HEK293T (cell line): ENCODE measurements at places on chromosomes 12 and 14.

- DNase-seq, result no peak
Measured at GRCh38 chr14:82492157-82492556, 958.5 kb upstream of the SEL1L start.

DNA sequence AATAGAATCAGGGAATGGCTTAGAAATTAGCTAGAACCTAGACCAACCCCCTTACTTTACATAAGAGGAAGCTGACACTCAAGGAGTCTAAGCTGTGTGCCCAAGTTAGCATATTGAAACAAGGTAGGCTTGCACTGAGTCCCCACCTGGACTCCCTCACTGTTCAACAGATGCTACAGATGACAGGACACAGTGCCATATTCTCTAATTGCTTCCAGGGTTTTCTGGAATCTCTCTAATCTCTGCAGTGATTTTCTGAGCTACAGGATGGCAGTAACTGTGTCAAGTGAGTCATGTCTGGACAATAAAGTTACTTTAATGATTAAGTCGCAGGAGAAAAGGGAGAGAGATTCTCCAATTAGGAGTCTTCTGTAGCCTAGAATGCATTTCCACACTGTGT, 35.8 kb downstream of the AKAP6 start:
- no peak for DNase-seq

DNA sequence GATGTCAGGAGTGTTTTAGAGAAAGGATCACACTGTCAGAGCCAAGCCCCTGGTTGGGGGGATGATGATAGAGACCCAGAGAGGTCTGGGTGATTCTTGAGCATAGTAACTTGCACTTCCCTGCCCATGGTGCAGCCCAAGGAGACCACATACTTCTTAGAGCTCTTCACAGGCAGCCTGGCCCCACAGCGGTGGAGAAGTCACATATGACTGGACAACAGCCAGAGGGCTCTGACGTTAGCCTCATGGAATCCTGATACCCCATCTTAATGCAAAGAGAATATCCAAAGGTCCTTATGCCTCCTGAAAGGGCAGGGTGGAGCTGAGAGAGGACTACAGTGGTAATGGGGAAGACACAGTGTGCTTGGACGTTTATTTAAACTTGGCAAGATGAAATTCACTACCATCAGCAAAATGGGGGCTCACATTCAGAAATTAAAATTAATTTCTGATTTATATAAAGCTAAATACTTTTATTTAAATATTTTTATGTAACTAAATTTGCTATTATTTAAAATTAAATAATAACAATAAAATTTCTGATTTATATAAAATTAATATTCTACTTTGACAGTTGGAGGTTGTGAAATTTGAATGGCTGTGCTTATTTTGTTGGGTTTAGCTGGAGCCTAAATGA, 131.3 kb downstream of the KTN1 start:
- DNase-seq, result no peak

- DNase-seq, result no peak
Measured at GRCh38 chr12:3117591-3118015, 40.4 kb downstream of the TSPAN9 start.

GRCh38 chr14:64812412-64812811, 67.3 kb downstream of the SPTB start:
- no peak for DNase-seq

- DNase-seq, result no peak
Measured at GRCh38 chr12:62854024-62854423, 80.9 kb downstream of the PPM1H start.

DNA sequence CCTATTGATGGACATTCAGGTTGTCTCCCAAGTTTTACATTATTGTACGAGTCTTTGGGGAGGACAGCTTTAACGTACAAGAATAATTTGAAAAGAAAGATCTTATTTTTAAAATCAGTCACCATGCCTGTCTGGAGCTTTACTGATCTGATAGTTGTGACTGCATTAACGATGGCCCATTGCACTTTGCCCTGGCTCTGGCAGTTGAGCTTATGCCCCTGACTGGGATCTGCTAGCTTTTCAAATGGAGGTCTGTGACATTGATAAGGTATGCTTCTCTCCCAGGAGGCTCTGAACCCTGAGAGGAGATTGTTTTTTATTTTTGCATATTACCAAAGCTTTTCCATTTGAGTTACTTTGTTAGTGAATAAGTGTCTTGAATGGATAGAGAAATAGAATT, 17.9 kb upstream of the RAB3IP start:
- DNase-seq, result no peak

- no peak for DNase-seq
Measured at GRCh38 chr12:88081247-88081646, 52.0 kb upstream of the C12orf50 start.

- no peak for DNase-seq
Measured at GRCh38 chr14:86604561-86604960, 1074.6 kb downstream of the FLRT2 start.

DNA sequence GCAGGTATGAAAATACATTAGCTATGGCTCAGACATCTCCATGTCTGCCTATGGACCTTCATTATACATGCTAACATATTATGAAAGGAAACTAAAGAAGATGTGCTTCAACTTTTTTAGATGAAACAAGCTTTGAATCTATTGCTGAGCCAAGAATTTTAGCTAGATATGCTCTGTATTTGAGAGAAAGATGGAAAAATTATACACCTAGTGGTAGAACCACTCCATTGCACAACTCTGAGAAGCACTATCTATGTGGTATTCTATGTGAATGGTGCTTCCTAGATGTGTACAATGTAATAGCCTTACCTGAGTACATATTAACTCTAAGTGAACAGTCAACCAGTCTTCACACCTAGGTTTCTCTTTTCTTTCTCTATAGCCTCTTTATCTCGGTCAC, 17.3 kb downstream of the EPYC start:
- no peak for DNase-seq

DNA sequence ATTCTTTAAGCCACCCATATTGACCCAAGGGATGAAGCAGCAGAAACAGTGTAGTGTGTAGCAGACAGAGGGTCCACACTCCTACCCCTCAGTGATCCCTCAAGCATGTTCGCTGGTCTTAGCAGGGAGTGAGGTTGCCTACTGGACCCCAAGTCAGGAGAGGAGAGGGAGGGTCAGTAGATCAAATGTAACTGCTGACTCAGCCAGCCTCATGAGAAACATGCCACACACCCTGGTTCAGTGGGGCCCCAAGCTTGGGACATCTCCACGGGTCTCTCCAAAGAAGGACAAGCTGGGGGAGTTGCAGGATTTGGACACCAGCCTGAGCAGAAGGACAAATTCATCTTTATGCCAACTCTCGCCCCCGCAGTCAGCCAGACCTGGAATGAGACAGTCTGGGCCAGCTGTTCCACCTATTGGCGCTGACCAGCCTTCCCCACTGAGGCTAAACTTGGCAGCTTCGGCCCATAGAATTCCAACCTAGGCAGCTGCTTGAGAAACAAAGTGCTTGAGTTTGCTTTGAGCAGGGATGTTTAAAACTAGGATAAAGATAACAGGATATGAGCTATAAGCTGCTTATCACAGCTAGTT, 66.0 kb upstream of the ACTN1 start:
- DNase-seq, result no peak

GRCh38 chr14:67420102-67420739, 8.3 kb upstream of the PLEK2 start:
- peak; percentile 48 for DNase-seq

GRCh38 chr12:83904175-83904574, 1008.4 kb downstream of the SLC6A15 start:
- no peak for DNase-seq

- DNase-seq, result no peak
Measured at GRCh38 chr14:83491091-83491490, 1957.4 kb upstream of the SEL1L start.

DNA sequence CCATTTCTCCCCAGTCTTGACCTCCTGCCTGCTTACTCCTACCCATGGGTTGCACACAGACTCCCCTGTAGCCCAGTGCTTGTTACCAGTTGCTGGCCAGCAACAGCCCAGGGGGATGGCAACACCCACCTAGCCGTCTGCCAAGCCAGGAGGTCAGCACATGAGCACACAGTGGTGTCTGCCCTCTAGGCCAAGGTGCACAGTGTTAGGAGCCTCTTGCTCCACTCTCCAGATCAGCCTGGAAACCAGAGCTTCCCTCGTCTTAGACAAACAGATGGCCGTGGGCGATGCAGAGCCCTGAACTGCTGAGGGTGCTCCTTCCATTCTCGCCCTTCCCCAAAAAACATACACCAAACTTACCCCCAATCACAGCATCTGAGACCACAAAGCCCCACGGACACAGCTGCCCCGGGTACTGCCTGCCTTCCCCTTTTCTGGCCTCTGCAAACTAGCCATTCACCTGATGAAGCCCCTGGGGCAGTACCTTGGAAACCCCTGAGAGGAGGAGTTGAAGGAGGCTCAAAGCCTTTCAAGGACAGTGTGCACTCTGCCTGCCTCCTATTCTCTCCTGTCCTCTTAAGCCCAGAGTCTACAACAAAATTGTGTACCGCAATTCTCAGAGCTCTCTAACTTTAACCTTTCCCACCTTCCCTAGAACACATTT, 1.0 kb upstream of the GPD1 start:
- DNase-seq, result no peak

GRCh38 chr12:54041097-54041690, 8.3 kb downstream of the HOXC5 start:
- no peak for DNase-seq

DNA sequence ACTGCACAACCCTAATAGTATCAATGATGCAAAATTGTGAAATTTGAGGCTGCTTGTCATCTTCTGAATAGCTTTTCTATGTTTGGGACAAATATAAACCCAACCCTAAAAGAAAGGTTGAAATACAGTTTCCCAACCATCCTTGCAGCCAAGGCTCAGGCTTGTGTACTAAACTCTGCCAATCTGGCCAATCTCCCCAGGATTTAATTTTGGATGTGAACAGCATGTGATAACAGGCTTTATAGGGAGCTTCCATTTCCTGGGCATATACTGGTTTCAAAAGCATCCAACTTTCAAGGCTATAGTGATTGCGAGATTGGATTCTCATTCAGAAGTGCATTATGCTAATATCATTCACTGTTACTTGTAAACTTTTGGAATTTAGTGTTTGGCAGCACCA, 55.7 kb upstream of the MUCL1 start:
- DNase-seq, result no peak

- no peak for DNase-seq
Measured at GRCh38 chr14:20456971-20457370, 1.9 kb downstream of the APEX1 start.

GRCh38 chr14:75689012-75689411, 28.0 kb downstream of the TTLL5 start:
- DNase-seq, result no peak

- no peak for DNase-seq
Measured at GRCh38 chr12:61991661-61992060, 268.5 kb upstream of the USP15 start.

DNA sequence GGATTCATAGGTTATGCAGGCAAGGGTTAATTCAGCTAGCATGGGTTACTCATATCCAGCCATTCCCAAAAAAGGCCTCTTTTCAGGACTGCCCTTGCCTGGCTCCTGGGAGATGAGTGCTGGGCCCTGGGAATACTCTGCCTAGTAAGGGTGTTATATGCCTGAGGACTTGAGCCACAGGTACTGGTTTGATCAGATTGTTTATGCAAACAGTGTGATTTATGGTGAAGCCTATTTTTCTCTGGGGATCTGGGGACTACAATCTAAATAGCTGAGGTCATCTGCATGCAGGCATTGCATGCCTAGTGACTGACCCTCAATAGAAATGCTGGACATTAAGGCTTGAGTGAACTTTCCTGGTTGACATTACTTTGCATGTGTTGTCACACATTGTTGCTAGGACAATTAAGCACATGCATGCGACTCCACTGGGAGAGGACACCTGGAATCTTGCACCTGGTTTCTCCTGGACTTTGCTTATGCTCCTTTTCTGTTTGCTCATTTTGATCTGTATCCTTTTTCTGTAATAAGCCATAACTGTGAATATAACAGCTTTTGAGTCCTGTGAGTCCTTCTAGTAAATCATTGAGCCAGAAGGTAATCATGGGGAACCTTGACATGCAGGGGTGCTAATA, 73.0 kb downstream of the RAD51B start:
- DNase-seq, result no peak

- DNase-seq, result no peak
Measured at GRCh38 chr14:45906257-45906656, 653.3 kb upstream of the MIS18BP1 start.

DNA sequence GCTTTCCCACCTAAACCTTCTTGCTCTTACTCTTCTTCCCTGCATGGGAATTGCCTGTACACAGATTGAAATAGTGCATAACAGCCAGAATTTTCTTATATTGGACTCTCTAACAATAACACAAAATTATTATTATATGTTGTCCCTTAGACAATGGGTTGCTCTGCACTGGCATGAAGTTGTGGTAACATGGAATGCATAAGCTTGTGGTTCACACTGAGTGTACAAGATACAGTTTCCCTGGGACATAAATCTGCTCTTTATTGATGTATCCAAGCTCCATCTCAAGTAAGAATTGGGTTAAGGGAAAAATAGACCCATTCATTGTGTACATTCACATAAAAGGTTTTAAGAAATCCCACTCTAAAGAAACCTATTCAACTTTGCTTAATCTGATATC, 114.4 kb upstream of the NTF3 start:
- DNase-seq, result no peak

- no peak for DNase-seq
Measured at GRCh38 chr12:124545508-124546418, 21.6 kb downstream of the NCOR2 start.

GRCh38 chr14:89889626-89890025, 64.9 kb downstream of the EFCAB11 start:
- no peak for DNase-seq

GRCh38 chr14:29355331-29355730, 572.3 kb downstream of the PRKD1 start:
- DNase-seq, result no peak

DNA sequence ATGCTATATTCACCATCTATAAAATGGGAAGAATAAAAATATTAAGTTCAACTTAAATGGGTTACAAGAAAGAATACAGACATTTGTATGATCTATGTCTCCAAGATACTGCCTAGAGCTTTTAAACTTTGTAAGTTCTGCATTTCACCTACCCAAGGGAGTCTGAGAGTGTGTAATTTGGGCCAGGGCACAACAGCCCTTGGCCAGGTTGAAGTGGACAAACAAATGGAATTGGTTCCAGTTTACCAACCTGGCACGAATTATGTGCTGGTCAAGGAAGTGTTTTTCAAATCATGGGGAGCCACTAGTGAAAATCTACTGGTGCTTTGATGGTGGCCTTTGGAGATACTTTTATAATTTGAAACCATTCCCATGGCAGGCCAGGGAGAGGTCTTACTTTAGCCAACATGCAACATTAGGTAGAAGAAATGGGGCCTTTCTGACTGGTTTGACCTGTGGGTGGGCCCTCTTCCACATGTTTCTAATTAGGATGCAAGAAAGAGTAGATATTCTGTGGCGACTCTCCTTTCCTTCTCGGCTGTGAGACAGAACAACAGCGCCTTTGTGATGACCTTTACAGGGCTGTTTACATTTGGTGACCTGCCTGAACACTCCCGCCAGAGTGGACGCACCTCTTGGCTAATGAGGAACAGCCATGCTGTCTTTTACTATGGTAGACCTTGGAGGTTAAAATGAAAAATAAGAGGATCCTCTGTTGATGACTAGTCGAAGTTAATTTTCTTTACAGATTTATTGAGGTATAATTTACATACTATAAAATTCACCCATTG, 476.6 kb downstream of the ZFP36L1 start:
- DNase-seq, result no peak
